CD4-positive, CD25-positive, alpha-beta regulatory T cell (primary cell): ENCODE measurements at places on chromosomes 3 and 15. TPM values are rescaled to one million over a fixed set of nuclear protein-coding genes. Genes with fewer than 3 reads are reported as not detected.

NME9 gene
- not detected for total RNA-seq

MOBP gene
- total RNA-seq = not detected

C3orf85 gene
- not detected for total RNA-seq

XYLB gene
- 5.6 TPM for total RNA-seq

SLC2A2 gene
- total RNA-seq = not detected

CCR5 gene
- total RNA-seq = 18.2 TPM

DHX36 gene
- total RNA-seq = 121 TPM

TICRR gene
- total RNA-seq = 0.30 TPM

PLSCR5 gene
- total RNA-seq = not detected

FBXL22 gene
- 1.7 TPM for total RNA-seq

FANCD2OS gene
- not detected for total RNA-seq

ANKUB1 gene
- total RNA-seq = not detected

IGDCC3 gene
- total RNA-seq = not detected

CCR9 gene
- not detected for total RNA-seq

THSD4 gene
- not detected for total RNA-seq

FMN1 gene
- total RNA-seq = 8.9 TPM

FOXL2 gene
- not detected for total RNA-seq

FBXW12 gene
- not detected for total RNA-seq

IL12A gene
- 5.6 TPM for total RNA-seq

ACAP2 gene
- total RNA-seq = 121 TPM

ADAMTS7 gene
- not detected for total RNA-seq

AP4E1 gene
- 9.5 TPM for total RNA-seq
